ENCODE measurements at places on chromosomes 12 and 14. TPM values are rescaled to one million over a fixed set of nuclear protein-coding genes. Genes with fewer than 3 reads are reported as not detected.

C1S gene
- total RNA-seq: 200 TPM

RPL10L gene
- total RNA-seq: not detected

AVPR1A gene
- total RNA-seq: not detected

CYP46A1 gene
- total RNA-seq: 0.22 TPM

ESRRB gene
- not detected for total RNA-seq

OR6C75 gene
- total RNA-seq: not detected

ERP27 gene
- total RNA-seq: not detected

TAS2R19 gene
- 2.6 TPM for total RNA-seq

FAM181A gene
- not detected for total RNA-seq

LMNTD1 gene
- 0.13 TPM for total RNA-seq

RAB2B gene
- total RNA-seq: 21.1 TPM

SDS gene
- not detected for total RNA-seq

GPR162 gene
- 0.51 TPM for total RNA-seq

PACS2 gene
- total RNA-seq: 39.7 TPM

EDDM3A gene
- total RNA-seq: not detected

RPS26 gene
- 332 TPM for total RNA-seq

ATP23 gene
- total RNA-seq: 14.8 TPM

GLIPR1L1 gene
- not detected for total RNA-seq

GLI1 gene
- total RNA-seq: 0.63 TPM

LYZ gene
- total RNA-seq: not detected

DHRS2 gene
- not detected for total RNA-seq

GPRC5A gene
- 37.8 TPM for total RNA-seq

SOAT2 gene
- not detected for total RNA-seq

IRAK4 gene
- total RNA-seq: 24.0 TPM

OR10G3 gene
- total RNA-seq: not detected

SYCP3 gene
- total RNA-seq: not detected

WNT1 gene
- total RNA-seq: not detected

CFAP54 gene
- 2.0 TPM for total RNA-seq

All from GM23248 (cell line).